ENCODE measurements at places on chromosomes 5 and 9. TPM values are rescaled to one million over a fixed set of nuclear protein-coding genes. Genes with fewer than 3 reads are reported as not detected.

GRCh38 chr9:25353783-25354182, 324.5 kb downstream of the TUSC1 start:
- no peak for DNase-seq
- H3K36me3 ChIP-seq, result no peaks in the 10 kb centered on the region
- H3K27ac ChIP-seq, result no peak overlapping the region
- no peak overlapping the region for H3K4me3 ChIP-seq
- no peaks in the 10 kb centered on the region for H3K27me3 ChIP-seq
- H3K4me1 ChIP-seq, result no peaks in the 10 kb centered on the region

DNA sequence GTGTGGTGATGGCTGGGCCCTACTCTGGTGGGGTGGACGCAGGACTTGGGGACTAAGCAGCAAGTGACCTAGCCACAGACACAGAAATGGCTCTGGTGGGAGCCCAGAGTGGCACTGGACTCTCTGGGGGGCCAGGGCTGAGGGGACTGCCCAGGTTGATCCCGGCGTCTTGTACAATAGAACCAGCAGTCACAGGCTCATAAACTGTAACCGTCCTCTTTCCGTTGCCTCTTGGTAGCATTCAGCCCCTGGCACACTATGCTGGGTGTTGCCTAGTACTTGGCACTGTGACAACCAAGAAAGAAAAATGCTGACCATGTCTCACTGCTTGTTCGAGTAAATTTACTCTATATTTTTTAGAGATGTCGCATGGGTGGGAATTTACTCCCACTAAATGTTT, 80.5 kb downstream of the DAB2IP start:
- H3K4me3 ChIP-seq, result no peak overlapping the region
- DNase-seq, result no peak
- no peaks in the 10 kb centered on the region for H3K36me3 ChIP-seq

GRCh38 chr5:142283304-142283703, 41.5 kb downstream of the SPRY4 start:
- peaks cover 7% of the 10 kb centered on the region for H3K4me1 ChIP-seq
- no peaks in the 10 kb centered on the region for H3K27me3 ChIP-seq
- H3K36me3 ChIP-seq, result no peaks in the 10 kb centered on the region
- no peak for DNase-seq
- no peak overlapping the region for H3K27ac ChIP-seq
- no peak overlapping the region for H3K4me3 ChIP-seq

DNA sequence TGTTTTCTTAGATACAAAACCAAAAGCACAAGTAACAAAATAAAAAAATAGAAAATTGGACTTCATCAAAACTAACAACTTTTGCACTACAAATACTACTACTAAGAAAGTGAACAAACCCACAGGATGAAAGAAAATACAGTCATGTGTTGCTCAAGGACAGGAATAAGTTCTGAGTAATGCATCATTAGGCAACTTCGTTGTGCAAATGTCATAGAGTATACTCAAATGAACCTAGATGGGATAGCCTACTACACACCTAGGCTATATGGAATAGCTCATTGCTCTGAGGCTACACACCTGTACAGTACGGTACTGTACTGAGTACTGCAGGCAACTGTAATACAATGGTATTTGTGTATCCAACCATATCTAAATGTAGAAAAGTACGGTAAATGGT, 88.3 kb downstream of the RAPGEF1 start:
- no peak overlapping the region for H3K4me3 ChIP-seq
- peaks cover 53% of the 10 kb centered on the region for H3K36me3 ChIP-seq
- peak overlapping the region; percentile 45 for H3K27ac ChIP-seq
- no peak for DNase-seq
- peaks cover 59% of the 10 kb centered on the region for H3K4me1 ChIP-seq

- H3K4me1 ChIP-seq, result no peaks in the 10 kb centered on the region
- DNase-seq, result no peak
- H3K36me3 ChIP-seq, result no peaks in the 10 kb centered on the region
Observed at GRCh38 chr9:83526211-83526610, 12.0 kb downstream of the FRMD3 start.

GRCh38 chr5:164204338-164204946, 699.0 kb downstream of the MAT2B start:
- H3K36me3 ChIP-seq, result no peaks in the 10 kb centered on the region
- H3K4me1 ChIP-seq, result no peaks in the 10 kb centered on the region
- DNase-seq, result no peak
- H3K27ac ChIP-seq, result no peak overlapping the region
- no peak overlapping the region for H3K4me3 ChIP-seq
- H3K27me3 ChIP-seq, result no peaks in the 10 kb centered on the region

GRCh38 chr5:25963251-25964008, 1075.0 kb downstream of the CDH9 start:
- H3K27me3 ChIP-seq, result no peaks in the 10 kb centered on the region
- no peak overlapping the region for H3K27ac ChIP-seq
- no peaks in the 10 kb centered on the region for H3K4me1 ChIP-seq
- DNase-seq, result no peak
- H3K36me3 ChIP-seq, result no peaks in the 10 kb centered on the region

GRCh38 chr5:139226131-139226530, 28.0 kb upstream of the SIL1 start:
- H3K4me1 ChIP-seq, result no peaks in the 10 kb centered on the region
- no peak overlapping the region for H3K27ac ChIP-seq
- DNase-seq, result no peak
- H3K36me3 ChIP-seq, result no peaks in the 10 kb centered on the region

GRCh38 chr9:136765041-136765440, 723 bp upstream of the LCN15 start:
- H3K27me3 ChIP-seq, result peaks cover 10% of the 10 kb centered on the region
- no peak for DNase-seq
- no peaks in the 10 kb centered on the region for H3K36me3 ChIP-seq
- no peak overlapping the region for H3K27ac ChIP-seq
- H3K4me1 ChIP-seq, result peaks cover 14% of the 10 kb centered on the region

- H3K27me3 ChIP-seq, result peaks cover 27% of the 10 kb centered on the region
- no peaks in the 10 kb centered on the region for H3K4me1 ChIP-seq
- no peak overlapping the region for H3K27ac ChIP-seq
- no peak overlapping the region for H3K4me3 ChIP-seq
Observed at GRCh38 chr5:173204185-173204979, 30.6 kb downstream of the NKX2-5 start.

DNA sequence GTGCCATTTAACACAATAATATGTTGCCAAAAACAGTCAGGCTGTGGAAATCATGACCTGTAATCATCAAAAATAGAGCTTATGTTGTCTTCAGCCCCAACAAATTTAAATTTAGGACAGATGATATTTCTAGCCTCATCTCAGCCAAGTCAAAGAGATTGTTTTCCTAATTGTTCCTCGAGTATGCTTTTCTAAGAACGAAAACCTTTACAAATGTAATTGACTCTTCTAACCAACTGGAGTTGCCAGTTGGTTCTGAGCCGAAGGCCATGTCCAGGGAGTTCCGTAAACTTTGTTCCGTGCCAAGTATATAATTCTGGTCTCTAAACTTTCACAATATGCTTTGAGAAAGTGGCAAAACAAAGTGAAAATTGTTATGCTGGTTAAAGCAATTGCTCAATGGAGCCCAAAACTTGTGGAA, 160.8 kb downstream of the CEMIP2 start:
- DNase-seq, result no peak
- H3K4me1 ChIP-seq, result no peaks in the 10 kb centered on the region
- peaks cover 8% of the 10 kb centered on the region for H3K27me3 ChIP-seq
- no peaks in the 10 kb centered on the region for H3K36me3 ChIP-seq
- H3K27ac ChIP-seq, result no peak overlapping the region

GRCh38 chr5:148384380-148384737, 601 bp downstream of the FBXO38 start:
- H3K27me3 ChIP-seq, result no peaks in the 10 kb centered on the region
- H3K4me1 ChIP-seq, result peaks cover 68% of the 10 kb centered on the region
- H3K36me3 ChIP-seq, result peaks cover 36% of the 10 kb centered on the region

GRCh38 chr5:139912158-139912557, 116.5 kb downstream of the PSD2 start:
- H3K36me3 ChIP-seq, result no peaks in the 10 kb centered on the region
- no peak for DNase-seq
- no peak overlapping the region for H3K4me3 ChIP-seq
- no peaks in the 10 kb centered on the region for H3K4me1 ChIP-seq
- no peak overlapping the region for H3K27ac ChIP-seq

DNA sequence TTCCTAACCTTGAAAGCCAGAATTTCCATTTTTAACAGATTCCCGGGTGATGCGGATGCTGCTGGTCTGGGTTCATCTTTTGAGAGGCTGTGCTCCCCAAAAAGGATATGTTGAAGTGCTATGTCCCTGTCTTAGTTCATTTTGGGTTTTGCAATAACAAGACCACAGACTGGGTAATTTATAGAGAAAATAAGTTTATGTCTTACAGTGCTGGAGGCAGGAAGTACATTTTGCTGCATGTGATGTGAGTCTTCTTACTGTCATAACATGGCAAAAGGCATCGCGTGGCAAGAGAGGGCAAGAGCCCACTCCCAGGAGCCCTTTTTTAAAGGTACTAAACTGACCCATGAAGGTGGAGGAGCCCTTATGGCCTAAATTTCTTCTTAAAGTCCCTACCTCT, 114.1 kb downstream of the DAPK1 start:
- H3K27ac ChIP-seq, result no peak overlapping the region
- H3K4me1 ChIP-seq, result no peaks in the 10 kb centered on the region
- no peaks in the 10 kb centered on the region for H3K27me3 ChIP-seq
- H3K4me3 ChIP-seq, result no peak overlapping the region

DNA sequence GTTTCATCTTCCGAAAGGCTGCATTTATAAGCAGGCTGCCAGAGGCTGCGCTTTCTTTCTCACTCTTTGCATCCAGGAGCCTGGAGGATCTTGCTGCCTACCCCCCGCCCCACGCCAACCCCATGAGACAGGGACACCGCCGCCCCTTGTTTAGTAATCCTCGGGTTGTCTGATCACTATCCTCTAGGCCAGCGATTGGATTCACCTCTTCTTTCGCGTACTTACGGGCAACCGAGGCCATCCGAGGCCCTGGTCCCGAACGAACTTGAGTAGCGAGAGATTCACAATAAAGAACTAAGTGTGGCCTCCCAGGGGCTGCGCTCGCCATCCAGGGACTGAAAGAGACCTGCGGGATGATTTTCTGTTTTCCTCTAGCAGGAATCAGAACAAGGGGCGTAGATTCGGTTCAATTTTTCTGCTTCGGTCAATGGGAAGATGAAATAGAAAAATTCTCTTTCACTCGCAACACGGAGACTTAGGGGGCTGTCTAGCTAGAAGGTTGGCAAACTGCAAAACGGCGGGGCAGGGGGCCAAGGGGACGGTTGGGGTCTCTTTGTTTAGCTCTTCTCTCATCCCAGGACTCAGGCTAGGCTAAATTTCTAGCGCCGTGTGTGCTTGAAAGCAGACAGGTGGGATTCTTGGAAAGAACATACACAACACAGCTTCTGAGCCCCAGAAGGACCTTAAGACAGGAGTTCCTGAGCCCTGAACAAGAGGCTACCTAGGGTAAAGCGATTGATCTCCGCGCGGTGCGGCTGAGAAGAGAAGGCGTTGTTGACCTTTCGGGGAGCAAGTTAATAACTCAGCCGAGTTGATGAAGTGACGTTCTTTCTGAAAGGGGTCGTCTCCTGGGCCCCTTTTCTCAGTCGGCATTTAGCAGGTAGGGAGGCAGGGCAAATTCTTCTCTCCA, 5.8 kb upstream of the ISL1 start:
- peaks cover 8% of the 10 kb centered on the region for H3K36me3 ChIP-seq
- H3K27me3 ChIP-seq, result peaks cover 61% of the 10 kb centered on the region
- no peak for DNase-seq
- H3K27ac ChIP-seq, result peak overlapping the region; percentile 2

GRCh38 chr5:84259283-84260045, 125.2 kb downstream of the EDIL3 start:
- no peaks in the 10 kb centered on the region for H3K27me3 ChIP-seq
- no peaks in the 10 kb centered on the region for H3K4me1 ChIP-seq
- H3K27ac ChIP-seq, result no peak overlapping the region
- H3K4me3 ChIP-seq, result no peak overlapping the region

- H3K27ac ChIP-seq, result no peak overlapping the region
- no peaks in the 10 kb centered on the region for H3K27me3 ChIP-seq
- no peak for DNase-seq
- H3K4me1 ChIP-seq, result no peaks in the 10 kb centered on the region
Observed at GRCh38 chr9:118929287-118929686, 439.9 kb downstream of the BRINP1 start.

- no peaks in the 10 kb centered on the region for H3K4me1 ChIP-seq
- no peaks in the 10 kb centered on the region for H3K36me3 ChIP-seq
- H3K4me3 ChIP-seq, result no peak overlapping the region
- H3K27ac ChIP-seq, result no peak overlapping the region
- no peaks in the 10 kb centered on the region for H3K27me3 ChIP-seq
Observed at GRCh38 chr9:18362901-18363685, 110.9 kb upstream of the ADAMTSL1 start.

GRCh38 chr9:113708821-113709713, 167.0 kb upstream of the ZNF618 start:
- H3K27me3 ChIP-seq, result peaks cover 3% of the 10 kb centered on the region
- no peaks in the 10 kb centered on the region for H3K4me1 ChIP-seq
- H3K4me3 ChIP-seq, result no peak overlapping the region

DNA sequence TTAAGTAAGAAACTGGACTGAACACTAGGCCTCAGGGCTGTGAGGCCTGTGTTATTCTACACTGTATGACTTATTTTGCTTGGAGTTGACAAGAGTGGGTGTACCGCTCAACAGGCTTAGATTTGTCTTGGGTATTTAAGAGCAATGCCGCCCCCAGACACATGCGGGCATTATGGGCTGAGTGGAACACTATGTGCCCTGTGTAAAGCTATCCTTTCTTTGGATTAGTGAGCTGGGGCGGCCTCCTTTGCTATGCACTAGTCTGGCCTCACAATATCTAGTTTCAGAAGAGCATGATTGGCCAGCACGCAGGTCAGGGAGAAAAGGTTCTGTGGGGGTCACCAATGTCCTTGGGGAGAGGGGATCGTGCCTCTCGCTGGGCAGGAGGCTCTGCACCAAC, 206.3 kb upstream of the GDNF start:
- H3K27me3 ChIP-seq, result peaks cover 2% of the 10 kb centered on the region
- H3K4me3 ChIP-seq, result no peak overlapping the region
- no peak for DNase-seq
- no peaks in the 10 kb centered on the region for H3K36me3 ChIP-seq
- H3K4me1 ChIP-seq, result no peaks in the 10 kb centered on the region
- H3K27ac ChIP-seq, result no peak overlapping the region

DNA sequence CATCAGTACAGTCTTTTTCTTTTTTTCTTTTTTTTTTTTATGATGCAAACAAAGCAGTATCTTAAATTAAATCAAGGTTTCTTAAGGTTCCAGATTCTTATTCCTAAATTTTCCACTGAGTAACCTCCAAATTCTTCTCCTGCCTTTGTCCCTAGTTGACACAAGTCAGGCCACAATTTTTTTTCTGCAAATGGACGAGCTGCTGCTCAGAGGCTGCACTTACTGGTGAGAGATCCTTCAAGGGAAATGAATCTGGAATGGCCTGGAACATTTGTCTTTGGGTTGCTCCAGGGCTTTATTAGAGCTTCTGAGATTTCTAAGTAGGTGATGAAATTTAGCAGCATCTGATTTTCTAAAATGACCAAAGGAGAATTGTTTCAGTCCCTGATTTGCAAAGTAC, 39.3 kb downstream of the PIK3R1 start:
- no peak for DNase-seq
- H3K27ac ChIP-seq, result no peak overlapping the region
- no peaks in the 10 kb centered on the region for H3K27me3 ChIP-seq
- H3K4me1 ChIP-seq, result peaks cover 73% of the 10 kb centered on the region
- no peak overlapping the region for H3K4me3 ChIP-seq

Gene TERT
- 2.1 TPM for total RNA-seq

Gene CDKN2B-AS1
- total RNA-seq, result 2.6 TPM

Gene PKD2L2
- 0.30 TPM for total RNA-seq

Gene SMC2
- total RNA-seq, result 57.2 TPM

Gene CBY3
- total RNA-seq, result 0.68 TPM

Gene ITGA1
- 4.9 TPM for total RNA-seq

Gene VPS13A
- total RNA-seq, result 40.9 TPM

Gene FGF10
- not detected for total RNA-seq

Gene CD180
- total RNA-seq, result 0.88 TPM
